ENCODE measurements at places on chromosomes 5 and 9.

DNA sequence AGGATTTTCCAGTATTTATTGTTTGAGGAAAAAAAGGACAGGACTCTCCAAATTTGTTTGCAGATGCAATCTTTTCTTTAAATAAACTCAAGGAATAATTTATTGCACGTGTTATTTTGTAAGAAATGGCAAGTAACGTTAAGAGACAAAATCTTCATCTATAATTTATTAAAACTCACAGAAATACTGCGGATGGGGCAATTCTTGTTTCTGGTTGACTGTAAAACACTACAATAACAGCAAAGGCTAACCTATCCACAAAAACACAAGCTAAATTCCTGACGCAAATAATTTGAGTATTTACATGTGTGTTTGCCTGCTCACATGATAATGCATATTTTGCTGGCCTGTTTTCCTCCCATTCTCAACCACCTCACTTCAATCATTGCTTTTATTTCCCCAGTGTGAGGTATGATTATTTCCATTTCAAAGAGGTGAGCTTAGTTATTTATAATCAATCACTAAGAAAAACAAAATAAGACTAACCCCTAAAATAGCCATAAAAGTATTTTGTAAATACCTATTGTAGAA is 619.4 kb downstream of the PDE4D start:
- no peak for DNase-seq

- no peak for DNase-seq
Observed at GRCh38 chr9:111064160-111064837, 26.0 kb upstream of the LPAR1 start.

- no peak for DNase-seq
Observed at GRCh38 chr9:994005-994404, 17.6 kb downstream of the DMRT3 start.

DNA sequence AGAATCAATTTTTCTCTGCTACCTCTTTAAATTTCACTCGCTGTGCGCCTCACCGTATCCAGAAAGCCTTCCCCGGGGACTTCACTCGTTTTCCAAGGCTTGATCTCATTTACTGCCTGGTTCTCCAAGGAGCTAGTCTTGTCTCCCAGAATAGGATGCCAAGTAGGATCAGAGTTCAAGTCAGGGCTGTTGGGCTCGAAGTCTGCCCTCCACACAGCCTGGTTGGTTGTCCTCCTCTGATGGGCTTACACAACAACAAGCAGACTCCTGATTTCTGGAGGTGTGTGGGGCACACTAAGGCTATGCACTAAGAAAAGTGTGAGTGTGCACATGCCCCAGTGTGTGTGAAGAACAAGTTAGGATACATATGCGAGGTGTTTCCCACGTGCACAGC is 14.0 kb upstream of the TNIP1 start:
- no peak for DNase-seq

- DNase-seq: no peak
Observed at GRCh38 chr5:73831066-73831465, 205.1 kb downstream of the ARHGEF28 start.

DNA sequence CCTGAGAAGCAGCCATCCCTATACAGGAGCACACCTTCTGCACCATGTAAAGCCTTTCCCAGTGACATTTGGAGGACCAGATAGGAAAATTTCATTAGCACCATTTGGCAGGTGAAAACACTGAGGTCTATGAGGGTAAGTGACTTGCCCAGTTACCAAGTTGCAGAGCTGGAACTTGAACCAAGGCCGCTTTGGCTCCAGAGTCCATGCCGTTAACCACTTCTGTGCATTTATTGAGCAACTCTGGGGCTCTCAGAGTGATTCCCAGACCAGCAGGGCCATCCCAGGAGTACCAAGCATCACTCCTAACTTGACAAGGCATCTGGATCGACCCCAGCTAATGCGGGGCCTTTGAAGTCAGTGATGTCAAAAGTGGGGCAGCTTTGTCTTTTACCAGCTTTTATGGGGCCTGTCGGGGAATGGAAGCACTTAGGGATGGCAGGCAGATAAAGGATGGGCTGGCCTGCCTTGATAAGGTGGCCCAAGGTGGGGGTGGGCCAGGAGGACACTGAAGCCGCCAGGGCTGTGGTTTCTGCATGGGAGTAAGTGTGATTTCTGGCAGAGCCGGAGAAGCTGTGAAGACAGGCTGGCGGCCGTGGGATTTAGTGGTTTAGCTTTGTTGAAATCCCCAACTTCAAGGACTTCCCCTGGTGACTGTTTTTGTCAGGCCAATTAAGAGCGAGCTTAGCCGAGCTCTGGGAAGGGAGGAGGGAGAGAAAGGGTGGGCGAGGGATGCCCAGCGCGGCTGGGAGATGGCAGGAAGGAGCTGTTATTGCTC is 127.3 kb downstream of the MACROH2A1 start:
- DNase-seq: no peak

DNA sequence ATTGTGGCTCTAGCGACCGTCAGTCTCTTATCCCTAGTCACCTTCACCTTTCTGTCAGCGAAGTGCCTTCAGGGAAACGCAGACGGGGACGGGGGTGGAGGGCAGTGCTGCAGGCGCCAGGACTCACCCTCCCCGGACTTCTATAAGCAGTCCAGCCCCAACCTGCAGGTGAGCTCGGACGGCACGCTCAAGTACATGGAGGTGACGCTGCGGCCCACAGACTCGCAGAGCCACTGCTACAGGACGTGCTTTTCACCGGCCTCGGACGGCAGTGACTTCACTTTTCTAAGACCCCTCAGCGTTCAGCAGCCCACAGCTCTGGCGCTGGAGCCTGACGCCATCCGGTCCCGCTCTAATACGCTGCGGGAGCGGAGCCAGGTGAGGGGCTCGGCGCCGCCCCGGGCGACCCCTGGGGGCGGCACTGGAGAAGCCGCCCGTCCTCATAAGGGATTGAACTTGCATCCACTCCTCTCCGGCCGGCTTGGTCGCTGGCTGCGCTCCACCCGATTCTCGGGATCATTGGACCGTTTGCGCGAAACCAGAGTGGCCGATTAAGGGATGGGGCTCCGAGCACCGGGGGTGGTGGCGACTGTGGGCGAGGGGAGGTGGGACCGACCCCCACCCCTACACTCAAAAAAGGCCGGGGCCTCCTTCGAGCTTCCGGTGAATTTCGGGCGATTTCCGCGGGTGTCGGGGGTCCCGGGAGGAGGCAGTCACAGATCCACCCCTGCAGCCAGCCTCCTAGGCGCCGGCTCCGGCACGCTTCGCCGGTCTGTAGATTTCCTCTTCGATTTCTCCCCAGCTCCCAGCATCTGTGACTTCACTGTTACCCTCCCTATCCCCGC is 2.7 kb downstream of the PCDHGC5 start:
- DNase-seq: no peak

DNA sequence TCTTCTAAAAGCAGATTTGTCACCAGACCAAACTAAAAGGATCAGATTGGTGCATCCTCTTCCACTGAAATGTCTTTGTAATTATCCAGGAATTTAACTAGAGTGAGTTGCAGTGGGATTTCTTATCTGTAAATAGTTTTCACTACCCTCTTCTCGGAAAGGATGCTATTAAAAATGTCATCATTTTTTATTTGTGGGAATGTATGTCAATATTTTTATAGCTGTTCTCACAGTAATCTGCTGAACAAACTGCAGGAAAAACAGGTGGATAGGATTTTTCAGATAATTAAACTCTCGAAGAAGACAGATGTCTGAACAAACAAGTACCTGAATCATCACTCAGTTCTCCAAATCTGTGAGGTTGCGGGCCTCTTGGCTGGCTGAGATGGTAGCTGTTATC is 62.7 kb downstream of the RAB14 start:
- no peak for DNase-seq

GRCh38 chr5:73381590-73382400 is 66.8 kb downstream of the FOXD1 start:
- no peak for DNase-seq

- no peak for DNase-seq
Observed at GRCh38 chr5:35881758-35882157, 25.1 kb downstream of the IL7R start.

DNA sequence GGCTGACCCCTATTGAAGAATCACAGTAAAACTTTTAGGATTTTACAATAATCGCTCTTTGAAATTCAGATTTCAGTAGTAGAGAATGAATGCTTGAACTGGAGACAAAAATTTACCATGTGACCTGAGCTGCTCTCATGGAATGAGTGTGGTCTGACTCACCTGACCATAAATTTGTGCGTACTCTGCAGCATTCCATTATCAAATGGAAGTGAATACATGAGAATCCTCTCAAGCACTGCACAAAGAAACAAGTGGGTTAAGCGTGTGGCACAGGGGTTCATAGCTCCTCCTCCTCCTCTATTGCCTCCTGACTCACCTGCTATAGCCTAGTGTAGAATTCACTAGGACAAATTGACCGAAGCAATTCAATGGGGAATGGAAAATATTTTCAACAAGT is 269.8 kb upstream of the CDH9 start:
- DNase-seq: no peak

DNA sequence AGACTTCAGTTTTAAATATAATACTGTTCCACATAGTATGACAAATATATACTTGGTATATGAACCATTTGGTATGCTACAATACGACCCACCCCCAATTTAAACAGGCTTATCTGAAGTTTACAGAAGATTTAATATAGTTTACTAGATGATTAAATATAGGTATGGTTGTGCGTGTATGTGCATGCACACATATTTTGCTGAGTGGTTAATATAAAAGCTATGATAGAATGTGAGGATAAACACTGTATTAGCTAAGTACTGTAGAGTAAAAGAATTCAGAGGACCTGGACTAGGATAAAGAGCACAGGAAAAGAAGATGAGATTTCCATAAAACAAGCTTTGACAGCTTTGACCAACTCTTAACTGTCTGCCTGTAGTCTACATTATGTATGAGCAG is 356.7 kb downstream of the PDE4D start:
- no peak for DNase-seq

DNA sequence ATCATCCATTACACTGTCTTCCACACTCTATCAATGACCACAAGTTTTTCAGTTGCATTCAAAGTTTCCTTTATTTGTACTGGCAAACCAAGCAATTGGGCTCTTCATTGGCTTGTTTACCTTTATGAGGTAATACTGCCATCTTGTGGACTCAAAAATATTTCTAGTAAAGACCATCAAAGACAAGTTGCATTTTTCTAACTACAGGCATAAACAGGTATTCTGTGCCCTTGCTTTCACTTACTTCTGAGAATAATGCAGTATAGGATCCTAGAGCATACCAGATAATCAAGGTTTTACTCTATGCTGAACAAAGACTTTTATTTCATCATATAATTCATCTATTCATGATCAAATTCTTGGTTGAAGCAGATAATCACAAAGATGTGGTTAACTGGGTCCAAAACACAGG is 173.7 kb upstream of the POU5F2 start:
- DNase-seq: no peak

DNA sequence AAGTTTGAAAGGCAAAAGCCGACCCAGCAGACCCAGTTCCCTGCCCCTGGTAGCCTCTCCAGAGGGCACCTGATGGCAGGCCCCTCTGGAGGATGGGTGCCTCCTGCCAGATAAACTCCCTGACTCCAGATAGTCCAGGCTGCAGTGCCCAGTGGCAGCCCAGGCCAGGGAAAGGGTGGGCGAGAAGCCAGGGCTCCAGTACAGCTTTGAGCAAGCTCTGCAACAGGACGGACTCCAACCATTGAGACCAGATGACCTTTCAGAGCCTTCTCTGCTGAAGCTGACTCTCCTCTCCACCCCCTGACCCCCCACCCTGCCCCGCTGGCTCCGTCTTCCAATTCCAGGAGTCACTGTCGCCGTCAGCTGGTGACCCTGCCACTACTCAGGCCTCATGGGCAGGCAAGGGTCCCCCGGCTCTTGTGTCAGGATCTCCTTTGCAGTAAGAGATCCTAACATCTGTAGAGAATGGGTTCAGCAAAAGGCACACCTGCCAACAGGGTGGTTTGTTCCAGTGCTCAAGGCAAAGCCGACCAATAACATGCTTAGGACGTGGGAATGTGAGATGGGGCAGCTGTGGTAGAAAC is 15.5 kb upstream of the FCN1 start:
- DNase-seq: no peak

DNA sequence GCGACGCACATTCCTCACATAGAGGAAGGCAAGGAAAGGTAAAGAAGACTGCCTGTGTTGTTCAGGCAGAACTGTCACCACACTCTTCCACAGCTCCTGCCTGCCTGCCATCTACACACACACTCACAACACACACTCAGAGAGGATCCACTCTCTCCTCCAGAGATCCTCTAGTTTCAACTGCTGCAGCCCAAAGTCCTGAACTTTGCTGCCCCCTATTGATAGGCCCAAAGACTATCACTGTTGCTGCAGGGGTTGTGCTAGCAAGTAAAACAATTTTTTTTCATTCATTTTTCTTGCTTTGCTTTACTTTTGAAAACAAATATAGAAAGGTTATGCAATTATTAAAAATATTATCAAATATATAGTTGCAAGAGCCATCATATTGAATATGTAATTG is 5.9 kb upstream of the CFAP90 start:
- DNase-seq: no peak

DNA sequence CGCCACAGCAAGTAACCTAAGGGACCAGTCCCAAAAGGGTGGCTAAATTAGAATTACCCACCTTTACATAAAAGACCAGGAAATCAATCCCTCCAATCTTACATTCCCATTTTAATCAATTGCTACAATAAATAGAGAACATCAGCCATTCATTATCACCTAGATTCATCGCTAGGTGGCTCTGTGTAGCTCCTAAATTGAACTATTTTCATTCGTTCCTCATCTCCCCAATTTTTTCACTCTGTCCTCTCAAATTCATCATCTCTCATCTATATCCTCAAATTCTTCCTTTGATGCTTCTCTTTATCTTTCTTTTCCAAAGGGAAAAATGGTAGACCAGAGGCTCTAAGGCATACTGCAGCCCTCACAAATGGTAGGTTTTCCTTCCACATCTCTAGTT is 108.2 kb upstream of the TNC start:
- no peak for DNase-seq

GRCh38 chr9:103816146-103816545 is 278.0 kb upstream of the SMC2 start:
- DNase-seq: no peak

GRCh38 chr9:92882276-92882675 is 4.4 kb upstream of the ZNF484 start:
- no peak for DNase-seq

DNA sequence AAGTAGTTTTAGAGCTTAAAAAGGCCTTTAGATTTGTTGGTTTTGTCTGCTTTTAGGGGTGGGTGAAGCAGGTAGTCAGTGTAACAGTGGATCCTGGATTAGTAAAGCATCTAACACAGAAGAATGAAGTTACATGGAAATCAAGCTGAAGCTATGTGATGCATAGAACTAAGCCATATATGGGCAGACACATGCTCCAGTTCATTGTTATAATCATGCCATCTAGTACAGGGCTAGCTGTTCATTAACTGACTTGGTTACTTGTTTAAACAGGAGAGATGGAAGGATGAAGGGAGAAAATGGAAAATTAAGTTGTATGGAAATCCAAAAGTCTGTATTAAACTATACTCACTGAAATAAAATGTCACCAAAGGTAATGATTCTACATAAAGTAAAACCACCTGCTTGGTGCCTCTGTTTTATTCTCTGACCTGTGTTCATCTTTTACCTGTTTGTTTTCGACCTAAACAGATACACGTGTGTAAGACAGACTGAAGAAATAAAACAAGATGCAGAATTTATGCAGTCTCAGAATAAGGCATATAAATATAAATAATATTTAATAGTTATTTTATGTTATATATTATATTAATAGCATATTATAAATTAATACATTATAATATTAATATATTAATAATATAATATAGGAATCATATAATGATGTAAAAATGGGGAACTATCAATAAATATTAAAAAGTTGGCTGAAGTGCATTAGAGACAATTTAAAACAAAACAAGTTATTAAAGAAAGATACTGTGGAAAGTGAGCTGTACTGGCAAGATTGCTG is 33.9 kb downstream of the MRPS30 start:
- no peak for DNase-seq

- DNase-seq: no peak
Observed at GRCh38 chr5:123530728-123531127, 18.8 kb downstream of the CSNK1G3 start.
